GDM1 (cell line): ENCODE measurements at places on chromosomes 7 and 10.

DNA sequence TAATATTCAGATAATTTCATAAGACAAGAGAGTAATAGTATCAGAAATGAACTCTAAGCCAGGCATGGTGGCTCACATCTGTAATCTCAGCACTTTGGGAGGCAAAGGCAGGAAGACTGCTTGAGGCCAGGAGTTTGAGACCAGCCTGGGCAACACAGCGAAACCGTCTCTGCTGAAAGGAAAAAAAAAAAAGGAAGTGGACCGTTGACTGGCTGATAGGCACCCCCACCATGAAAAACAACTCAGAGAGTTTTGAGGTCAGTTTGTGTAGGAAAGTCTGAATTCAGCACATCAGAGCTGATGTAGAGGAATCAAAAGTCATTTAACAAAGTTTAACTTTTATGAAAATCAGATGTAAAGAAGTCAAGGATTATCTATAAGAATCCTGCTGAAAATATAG lies 63.2 kb upstream of the AMPH start:
- DNase-seq = no peak

DNA sequence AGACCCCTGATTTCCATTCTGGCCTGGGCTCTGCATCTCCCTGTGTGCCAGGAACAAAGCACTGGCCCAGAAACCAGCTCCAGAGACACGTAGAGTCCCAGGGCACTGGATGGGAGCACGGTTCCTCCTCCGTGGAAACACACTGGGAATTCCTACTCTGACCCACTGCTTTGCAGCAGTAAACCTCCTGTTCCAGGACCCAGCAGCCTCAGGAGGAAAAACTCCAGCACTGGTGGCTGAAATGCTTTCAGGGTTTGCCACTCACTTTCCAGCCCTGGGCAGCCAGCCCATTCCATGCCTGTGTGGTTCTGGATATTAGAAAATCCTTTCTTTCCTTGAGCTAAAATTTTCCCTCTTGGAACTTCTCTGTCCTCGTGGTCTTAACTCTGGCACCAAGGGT lies 58.0 kb downstream of the FAM171A1 start:
- DNase-seq = no peak

GRCh38 chr10:117597216-117597615 lies 54.7 kb downstream of the EMX2 start:
- no peak for DNase-seq

DNA sequence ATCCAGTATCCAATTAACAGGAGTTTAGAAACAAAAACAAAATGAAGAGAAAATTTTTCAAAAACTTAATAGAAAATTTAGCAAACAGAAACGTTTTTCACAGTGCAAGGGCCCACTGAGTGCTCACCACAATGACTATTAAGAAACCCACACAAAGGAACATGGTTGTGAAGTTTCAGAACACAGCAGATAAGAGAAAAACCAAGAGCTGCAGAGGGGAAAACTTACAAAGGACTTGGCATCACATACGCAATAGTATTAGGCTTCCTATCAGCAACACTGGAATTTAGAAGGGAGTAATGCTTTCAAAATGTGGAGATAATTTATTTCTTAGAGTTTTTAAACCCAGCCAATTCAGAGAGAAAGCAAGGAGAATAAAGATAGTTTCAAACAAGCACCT lies 1.7 kb upstream of the C7orf25 start:
- no peak for DNase-seq

GRCh38 chr7:155252444-155252887 lies 45.2 kb upstream of the INSIG1 start:
- DNase-seq = no peak

- DNase-seq = peak; percentile 7
Measured at GRCh38 chr7:70647801-70648498, 484.0 kb upstream of the GALNT17 start.

- no peak for DNase-seq
Measured at GRCh38 chr10:67618116-67618515, 77.9 kb downstream of the CTNNA3 start.
